Activated naive CD4-positive, alpha-beta T cell treated with anti-CD3 and anti-CD28 coated beads, Interleukin-2, amount 50 U/mL, for 72 hours (primary cell): ENCODE measurements at places on chromosomes 12 and 14. TPM values are rescaled to one million over a fixed set of nuclear protein-coding genes. Genes with fewer than 3 reads are reported as not detected.

GPR135 gene
- total RNA-seq = 2.1 TPM

MORN3 gene
- total RNA-seq = 1.3 TPM

POLE2 gene
- 46.1 TPM for total RNA-seq

CCDC197 gene
- total RNA-seq = 0.49 TPM

LRTM2 gene
- not detected for total RNA-seq

CNTN1 gene
- total RNA-seq = not detected

CELA1 gene
- not detected for total RNA-seq

KITLG gene
- not detected for total RNA-seq

EGLN3 gene
- total RNA-seq = 0.34 TPM

SGPP1 gene
- total RNA-seq = 8.9 TPM

RNFT2 gene
- total RNA-seq = 14.9 TPM

PPP4R3A gene
- 138 TPM for total RNA-seq

FERMT2 gene
- 1.8 TPM for total RNA-seq

CD27 gene
- total RNA-seq = 162 TPM

DAO gene
- not detected for total RNA-seq

LUM gene
- not detected for total RNA-seq

NOS1 gene
- total RNA-seq = not detected

MANSC1 gene
- 1.4 TPM for total RNA-seq

BDKRB1 gene
- total RNA-seq = not detected

VASH1 gene
- total RNA-seq = 6.5 TPM

LRIG3 gene
- not detected for total RNA-seq

TMEM19 gene
- 15.1 TPM for total RNA-seq

CLECL1 gene
- total RNA-seq = 3.0 TPM

MANSC4 gene
- total RNA-seq = not detected

TBK1 gene
- total RNA-seq = 47.6 TPM

PSMD9 gene
- 66.0 TPM for total RNA-seq
